ENCODE measurements at places on chromosomes 7 and 10.

DNA sequence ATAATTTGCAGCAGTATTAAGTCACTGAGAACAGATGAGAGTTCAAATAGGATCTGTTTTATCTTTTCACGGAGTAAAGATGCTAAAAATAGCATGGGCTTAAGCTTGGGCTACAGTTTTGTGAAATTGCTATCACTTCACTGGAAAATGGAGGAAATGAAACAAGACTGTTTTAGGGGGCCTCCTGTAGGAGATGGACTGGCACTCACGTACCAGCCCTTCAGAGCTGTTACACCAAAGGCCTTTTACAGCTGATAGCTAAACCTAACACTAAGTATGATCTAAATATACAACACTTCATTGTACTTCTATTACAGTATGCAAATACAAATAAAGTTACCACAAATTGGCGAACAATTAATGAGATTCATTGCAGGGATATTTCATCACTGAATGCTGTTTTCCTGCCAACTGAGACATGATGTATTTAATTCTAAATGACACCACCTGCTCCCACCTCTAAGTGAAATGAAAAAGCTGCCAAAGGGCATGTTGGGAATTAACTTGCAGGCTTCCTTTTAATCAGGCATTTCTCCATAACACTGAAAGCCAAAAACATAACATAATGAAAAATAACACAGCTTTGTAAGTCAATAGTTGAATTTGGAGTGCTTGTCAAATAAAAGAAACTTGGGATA lies 304.5 kb upstream of the LRRN3 start:
- no peak for DNase-seq

DNA sequence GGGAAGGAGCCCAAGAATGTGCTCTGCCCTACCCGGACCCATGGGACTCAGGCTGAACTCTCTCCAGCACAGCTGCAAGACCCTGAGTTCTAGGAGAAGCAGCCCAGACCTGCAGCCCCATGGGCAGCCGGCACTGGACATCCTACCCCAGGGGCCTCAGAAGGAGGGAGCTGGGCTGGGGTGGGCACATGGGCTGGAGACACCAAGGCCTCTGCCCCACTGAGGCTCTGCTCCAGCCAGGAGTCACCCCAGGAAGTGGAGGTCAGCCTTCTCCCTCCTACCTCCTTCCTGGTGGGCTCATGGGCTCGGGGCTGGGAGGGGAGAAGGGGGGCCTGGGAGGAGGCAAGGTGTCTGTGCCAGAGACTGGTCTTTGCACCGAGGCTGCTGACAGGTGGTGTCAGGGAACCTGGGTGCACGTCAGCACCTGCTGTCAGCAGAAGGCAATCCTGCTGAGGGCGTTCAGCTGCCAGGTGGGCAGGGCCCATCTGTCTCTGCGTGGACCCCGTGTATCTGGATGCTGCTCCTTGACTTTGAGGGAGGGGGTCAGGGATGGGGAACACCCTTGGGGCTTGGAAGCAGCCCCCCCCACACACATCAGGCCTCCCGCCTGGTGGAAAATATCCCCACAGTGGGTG lies 95.2 kb downstream of the PDGFA start:
- DNase-seq = no peak

DNA sequence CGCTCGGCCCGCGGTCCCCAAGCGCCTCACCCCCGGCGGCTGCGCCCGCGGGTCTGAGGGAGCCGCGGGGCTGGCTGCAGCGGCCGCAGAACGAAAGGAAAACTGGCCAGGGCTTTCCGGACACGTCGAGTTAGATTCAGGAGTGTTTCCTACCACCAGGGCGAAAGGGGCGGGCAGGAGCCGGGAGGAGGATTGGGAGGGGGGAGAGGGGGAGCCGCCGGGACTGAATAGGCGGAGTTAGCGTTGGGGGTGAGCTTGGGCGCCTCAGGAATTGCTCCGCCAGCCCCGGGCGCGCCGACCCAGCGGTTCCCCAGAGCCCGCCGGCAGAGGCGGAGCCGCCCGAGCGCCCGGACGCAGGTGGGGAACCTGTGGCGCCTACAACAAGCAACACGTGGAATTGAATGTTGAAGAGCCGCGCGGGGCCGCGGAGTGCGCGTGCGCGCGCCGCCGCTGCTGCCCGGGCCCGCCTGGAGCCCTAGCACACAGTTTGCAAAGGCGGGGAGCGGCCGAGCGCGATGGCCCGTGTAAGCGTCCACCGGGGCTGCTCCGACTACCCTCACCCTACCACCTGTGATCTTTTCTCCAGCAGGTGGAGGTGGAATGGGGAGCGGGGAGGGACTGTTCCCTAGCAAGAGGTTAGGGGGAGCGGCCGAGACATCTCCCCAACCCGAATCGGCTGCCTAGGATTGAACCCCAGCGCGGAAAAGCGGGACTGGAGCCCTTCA lies at the start of gene CADPS2:
Gene CADPS2, minus strand, starts transcription at position 104 of the 725 bp plus-strand sequence. CDS start 123 bp downstream, outside the sequence.
- no peak for DNase-seq

- DNase-seq = no peak
Observed at GRCh38 chr10:104016661-104017060, 49.7 kb downstream of the SLK start.

- DNase-seq = no peak
Observed at GRCh38 chr10:29956335-29956924, 103.0 kb downstream of the JCAD start.

DNA sequence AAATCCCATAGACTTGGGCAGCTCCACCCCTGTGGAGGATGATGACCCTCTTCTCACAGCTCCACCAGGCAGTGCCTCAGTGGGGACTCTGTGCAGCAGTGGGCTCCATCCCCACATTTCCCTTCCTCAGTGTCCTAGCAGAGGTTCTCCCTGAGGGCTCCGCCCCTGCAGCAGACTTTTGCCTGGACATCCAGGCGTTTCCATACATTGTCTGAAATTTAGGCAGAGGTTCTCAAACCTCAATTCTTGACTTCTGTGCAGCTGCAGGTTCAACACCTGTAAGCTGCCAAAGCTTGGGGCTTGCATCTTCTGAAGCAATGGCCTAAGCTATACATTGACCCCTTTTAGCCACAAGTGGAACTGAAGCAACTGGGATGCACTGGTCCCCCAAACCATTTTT lies 31.8 kb downstream of the NEUROG3 start:
- no peak for DNase-seq

DNA sequence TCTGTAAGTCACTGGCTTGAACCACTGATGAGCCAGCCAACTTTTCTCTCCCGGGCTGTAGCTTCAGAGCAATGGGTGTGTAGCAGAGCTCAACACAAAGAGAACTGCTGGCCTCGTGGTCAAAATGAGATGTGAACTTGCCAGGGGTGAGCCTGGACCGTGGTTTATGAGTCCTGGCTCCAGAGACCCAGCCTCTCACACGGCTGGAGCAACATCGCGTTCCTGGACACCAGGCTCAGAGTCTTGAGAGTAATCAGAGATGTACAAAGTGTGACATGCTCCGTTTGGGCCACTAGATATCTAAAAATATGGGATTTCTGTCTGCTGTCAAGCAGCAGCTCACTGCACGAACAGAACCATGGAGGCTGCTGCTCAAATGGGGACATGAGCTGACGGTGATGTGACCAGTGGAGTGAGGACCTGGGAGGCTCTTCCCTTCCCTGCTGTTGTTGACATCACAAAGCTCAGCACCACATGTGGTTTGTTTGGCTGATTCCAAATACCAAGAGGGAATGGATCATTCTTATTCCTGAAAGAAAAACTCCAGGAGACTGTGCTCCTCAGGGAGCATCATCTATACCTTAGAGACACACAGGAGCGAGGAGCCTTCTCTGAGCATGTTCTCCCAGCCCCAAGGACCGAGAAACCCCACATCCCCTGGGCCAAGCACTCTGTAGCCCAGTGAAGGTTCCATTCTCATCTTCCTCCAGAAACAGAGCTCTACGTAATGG lies 9.2 kb upstream of the SVIL start:
- DNase-seq = no peak

- DNase-seq = no peak
Observed at GRCh38 chr7:499853-500485, 19.7 kb downstream of the PDGFA start.

DNA sequence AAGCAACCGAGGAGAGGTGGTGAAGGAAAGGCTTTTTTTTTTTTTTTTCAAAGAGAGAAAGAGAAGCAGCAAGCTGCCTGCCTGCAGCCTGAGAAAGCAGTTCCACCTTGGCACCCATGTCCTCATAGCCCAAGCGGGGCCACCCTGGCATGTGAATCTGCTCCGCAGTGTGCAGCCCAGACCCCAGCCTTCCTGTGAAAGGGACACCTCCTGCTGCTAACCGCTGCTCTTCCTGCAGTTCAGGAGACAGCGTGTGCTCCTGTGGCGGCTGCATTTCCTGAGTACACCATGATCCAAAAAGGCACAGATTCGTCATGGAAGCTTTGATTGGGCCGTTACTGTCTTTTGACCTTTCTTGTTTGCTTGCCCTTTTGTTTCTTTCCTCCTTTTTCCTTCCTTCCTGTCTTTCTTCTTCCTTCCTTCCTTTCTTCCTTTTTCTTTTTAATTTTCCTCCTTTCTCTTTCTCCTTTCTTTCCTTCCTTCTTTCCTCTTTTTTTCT lies 38.1 kb downstream of the IKZF1 start:
- peak; percentile 63 for DNase-seq

- no peak for DNase-seq
Observed at GRCh38 chr10:65964205-65964604, 961.6 kb upstream of the LRRTM3 start.

- DNase-seq = no peak
Observed at GRCh38 chr10:16965740-16966447, 148.7 kb upstream of the RSU1 start.

GRCh38 chr7:124810605-124811004 lies 45.0 kb upstream of the GPR37 start:
- no peak for DNase-seq

DNA sequence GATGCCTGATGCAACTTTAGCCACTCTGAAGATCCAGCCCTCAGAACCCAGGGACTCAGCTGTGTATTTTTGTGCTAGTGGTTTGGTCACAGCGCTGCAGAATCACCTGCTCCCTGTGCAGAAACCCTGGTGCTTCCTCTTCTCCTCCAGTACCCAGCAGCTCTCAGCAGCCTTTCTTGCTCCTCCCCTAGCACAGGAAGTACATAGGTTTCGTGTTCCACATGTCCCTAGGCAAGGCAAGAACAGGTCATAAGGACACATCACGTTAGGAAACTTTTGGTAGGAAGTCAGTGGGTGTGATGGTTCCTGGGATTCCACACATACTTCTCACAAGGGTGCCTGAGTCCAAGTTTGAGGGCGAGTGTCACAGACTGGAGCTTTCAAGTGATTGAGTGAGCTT lies 167.9 kb upstream of the PRSS1 start:
- DNase-seq = peak; percentile 42

- no peak for DNase-seq
Observed at GRCh38 chr7:141122736-141123135, 48.9 kb downstream of the TMEM178B start.

- DNase-seq = no peak
Observed at GRCh38 chr7:158004123-158004490, 583.5 kb downstream of the PTPRN2 start.

DNA sequence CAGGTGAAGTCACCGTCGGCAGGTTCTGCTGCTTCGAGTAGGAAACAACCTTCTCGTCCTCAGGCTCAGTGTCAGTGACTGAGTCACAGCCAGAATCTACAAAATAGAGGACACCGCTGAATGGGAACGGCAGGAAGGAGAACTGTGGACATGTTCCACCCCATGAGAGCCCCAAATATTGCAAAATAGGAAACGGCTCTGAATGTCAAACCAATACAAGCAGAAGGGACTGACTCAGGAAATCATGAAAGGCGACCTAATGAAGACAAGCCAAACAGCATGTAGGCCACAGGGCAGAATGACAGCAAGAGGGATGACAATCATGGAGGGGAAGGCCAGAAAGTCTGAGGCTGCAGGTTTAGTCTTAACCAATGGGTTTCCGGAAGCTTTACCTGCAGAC lies 63.5 kb downstream of the PIK3AP1 start:
- DNase-seq = peak; percentile 39

DNA sequence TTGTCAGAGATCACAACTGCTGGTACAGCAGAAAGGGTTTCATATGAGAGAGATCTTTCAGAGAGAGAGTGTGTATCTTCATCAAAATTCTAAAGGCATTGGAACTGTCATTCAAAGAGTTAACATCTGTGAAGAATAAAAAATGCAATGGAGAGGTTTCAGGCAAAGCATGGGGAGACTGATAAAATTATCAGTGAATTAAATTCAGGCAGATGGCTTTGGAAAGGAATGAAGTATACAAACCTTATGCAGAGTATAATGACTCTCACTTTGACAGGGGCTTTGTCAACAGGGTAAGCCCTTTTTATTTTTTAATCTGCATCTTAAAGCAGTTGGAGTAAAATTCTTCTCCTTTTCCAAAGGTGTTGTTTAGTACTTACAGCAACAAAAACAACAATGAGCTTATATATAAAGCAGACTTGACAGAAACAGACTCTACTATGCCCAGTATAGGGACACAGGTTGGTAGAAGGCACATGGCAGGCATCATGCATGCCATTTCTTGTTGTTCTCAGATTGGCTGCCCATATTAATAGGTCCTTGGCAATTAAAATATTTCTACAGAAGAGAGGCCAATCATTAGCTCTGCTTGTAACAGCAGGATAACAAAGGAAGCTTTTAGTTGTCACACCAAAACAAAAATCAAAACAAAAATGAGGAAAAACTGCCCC lies 54.9 kb upstream of the NXPH1 start:
- no peak for DNase-seq

DNA sequence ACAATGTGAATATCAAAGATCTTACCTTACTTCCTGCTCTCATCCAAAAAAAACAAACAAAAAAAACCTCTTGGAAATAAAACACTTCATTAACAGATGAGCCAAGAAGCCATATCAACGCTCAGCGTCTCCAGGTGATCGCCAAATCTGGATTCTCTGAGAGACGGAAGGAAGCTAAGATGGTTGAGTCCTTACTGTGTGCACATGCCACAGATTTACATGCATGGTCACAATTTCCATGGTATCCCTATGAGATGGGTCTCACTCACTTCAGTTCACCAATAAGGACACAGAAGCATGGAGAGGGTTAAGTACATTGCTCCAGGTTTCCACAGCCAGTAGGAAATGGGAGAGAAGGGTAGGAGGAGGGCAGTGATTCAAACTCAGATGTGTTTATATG lies 1.0 kb downstream of the AOAH start:
- no peak for DNase-seq

DNA sequence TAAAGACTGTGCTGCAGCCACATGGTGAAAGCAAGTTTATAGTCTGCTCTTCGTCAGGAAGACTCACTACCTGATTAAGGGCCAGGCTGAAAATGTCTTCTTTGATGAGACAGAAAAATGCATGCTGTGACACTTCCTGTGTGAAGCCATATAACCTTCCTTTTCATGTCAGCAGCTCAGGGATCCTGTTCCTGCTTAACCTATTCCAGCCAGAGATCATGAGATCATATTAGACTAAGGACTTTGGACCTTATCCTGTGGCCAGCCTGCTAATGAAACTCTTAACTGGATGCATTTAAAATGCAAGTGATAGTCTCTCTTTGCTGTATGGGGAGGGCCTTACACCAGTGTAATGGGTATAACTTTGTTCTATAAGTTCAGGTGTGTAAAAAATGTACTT lies 165.2 kb downstream of the PTEN start:
- DNase-seq = no peak
